ENCODE measurements at places on chromosomes 2 and 18.

DNA sequence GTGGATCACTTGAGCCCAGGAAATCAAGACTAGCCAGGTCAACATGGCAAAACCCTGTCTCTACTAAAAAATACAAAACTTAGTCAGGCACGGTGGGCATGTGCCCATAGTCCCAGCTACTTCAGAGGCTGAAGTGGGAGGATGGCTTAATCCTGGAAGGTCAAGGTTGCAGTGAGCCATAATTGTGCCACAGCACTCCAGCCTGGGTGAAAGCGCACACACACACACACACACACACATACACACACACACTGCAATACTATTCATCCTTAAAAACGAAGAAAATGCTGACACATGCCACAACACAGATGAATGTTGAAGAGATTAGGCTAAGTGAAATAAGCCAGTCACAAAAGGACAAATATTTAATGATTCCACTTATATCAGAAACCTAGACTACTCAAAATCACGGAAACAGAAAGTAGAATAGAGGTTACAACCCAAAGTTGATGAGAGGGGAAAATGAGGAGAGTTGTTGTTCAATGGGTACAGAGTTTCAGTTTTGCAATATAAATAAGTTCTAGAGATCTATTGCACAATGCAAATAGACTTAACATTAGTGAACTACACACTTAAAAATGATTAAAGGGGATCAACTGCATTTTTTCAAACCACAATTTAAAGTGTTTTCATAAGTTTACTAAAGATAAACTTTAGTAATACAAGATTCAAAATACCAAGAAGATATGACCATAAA, 114.5 kb downstream of the USP34 start:
- DNase-seq = no peak

DNA sequence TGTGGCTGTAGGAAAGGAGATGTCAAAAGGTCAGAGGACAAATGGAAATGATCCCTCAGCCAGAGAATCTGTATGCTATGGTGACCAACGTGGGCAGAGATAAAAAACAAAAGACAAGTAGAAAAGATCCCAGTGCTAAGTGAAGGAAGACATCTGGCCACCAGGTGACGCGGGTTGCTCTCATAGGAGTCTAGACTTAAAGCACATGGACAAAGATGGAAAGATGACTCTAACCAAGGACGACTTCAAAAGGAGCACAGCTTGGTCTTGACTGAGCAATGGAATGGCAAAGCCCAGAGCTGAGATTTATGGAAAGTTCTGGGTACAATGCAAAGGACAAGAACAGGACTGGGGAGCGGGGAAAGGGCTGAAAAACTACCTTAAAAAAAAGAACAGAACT, 96.8 kb downstream of the CLIP4 start:
- DNase-seq = no peak

DNA sequence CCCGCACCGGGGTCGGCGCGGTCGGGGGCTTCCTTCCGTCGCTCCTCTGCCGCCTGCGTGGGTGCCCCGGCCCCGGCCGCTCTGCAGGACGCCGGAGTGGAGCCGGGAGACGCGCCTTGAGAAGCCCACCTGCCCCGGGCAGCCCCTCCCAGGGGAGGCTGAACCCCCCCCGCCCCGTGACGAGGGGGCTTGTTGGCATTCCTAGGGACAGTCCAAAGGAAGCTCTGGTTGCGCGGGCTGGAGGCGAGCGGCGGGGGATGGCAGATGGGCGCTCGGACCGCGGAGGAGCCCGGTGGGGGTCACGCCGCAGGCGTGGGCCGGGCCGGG, 133.5 kb upstream of the MGAT5 start:
- no peak for DNase-seq

- DNase-seq = no peak
Observed at GRCh38 chr2:145741181-145741580, 1221.3 kb upstream of the ZEB2 start.

GRCh38 chr18:55003695-55004094, 44.4 kb upstream of the CCDC68 start:
- DNase-seq = no peak

GRCh38 chr2:36702781-36703180, 6.3 kb downstream of the VIT start:
- no peak for DNase-seq

DNA sequence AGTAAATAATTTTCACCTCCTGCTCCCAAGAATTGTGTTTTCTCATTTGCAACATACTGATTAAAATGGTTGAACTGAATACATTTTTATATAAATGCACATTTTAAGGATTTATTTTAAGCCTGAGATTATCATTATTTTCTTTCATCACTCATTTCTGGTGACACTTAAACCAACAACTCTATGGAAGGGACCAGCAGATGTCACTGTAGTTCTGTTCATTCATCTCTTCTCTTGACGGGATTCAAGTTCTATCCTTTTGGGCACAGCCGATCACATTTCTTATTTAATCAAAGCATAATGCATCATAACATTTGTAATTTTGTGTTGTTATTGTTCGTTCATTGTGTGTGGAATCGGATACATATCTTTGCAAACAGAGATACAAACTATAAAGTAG, 417.9 kb downstream of the HRH4 start:
- no peak for DNase-seq

- DNase-seq = no peak
Observed at GRCh38 chr2:127051116-127052056, 55.6 kb downstream of the BIN1 start.

- DNase-seq = no peak
Observed at GRCh38 chr18:13566941-13567746, 159.2 kb downstream of the FAM210A start.

- DNase-seq = no peak
Observed at GRCh38 chr18:26255695-26256622, 29.7 kb downstream of the TAF4B start.

- DNase-seq = no peak
Observed at GRCh38 chr2:651951-652373, 25.2 kb downstream of the TMEM18 start.

- DNase-seq = no peak
Observed at GRCh38 chr18:71068338-71068737, 779.5 kb downstream of the SOCS6 start.

DNA sequence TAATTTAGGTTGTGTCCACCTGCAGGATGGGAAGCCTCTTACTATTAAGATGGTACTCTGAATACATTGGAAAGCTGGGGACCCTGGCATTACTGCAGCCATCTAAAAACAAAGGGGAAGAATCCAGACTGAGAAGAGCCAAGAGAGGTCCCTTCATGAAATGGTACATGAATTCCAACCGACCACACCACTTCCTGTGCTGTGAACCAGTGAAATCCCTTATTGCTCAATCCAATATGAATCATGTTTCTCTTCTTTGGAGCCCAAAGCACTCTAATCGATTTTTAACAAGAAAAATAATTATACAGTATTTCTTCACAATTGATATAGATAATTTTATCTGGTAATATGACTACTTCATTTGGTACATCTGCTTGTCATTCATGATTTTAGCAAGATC, 479.7 kb upstream of the RAB6C start:
- no peak for DNase-seq

GRCh38 chr2:240687045-240687740, 4.5 kb upstream of the AQP12A start:
- DNase-seq = no peak

DNA sequence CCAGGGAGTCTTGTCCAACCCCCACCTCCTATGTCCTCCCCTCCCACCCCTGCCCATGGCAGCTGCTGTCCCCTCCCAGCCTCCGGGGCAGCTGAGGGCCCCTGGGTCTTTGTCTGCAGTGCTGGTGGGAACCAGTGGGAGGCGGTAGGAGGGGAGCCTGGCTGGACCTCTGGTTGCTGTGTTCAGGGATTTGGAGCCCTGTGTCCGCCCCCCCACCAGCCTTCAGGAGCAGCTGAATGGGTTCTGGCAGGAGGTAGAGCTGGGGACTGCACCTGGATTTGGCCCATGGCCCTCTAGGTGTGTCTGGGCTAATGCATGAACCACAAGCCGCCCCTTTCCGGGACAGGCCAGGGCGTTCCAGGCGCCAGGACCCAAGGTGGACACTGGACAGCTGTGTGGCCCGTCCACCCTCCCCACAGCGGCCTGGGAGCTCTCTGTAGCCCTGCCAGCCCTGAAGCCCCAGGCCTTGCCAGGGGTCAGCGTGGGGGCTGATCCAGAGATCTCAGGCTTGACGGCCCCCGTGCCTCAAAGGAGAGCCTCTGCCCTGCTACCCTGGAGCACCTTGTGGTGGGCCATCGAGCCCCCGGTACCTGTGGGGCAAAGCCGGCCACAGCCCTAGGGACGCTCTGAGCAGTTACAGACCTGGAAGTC, 25.4 kb downstream of the GPC1 start:
- no peak for DNase-seq

Measured in immature natural killer cell (primary cell).